Activated naive CD4-positive, alpha-beta T cell treated with anti-CD3 and anti-CD28 coated beads for 36 hours (primary cell): ENCODE measurements at places on chromosomes 11 and 22.

DNA sequence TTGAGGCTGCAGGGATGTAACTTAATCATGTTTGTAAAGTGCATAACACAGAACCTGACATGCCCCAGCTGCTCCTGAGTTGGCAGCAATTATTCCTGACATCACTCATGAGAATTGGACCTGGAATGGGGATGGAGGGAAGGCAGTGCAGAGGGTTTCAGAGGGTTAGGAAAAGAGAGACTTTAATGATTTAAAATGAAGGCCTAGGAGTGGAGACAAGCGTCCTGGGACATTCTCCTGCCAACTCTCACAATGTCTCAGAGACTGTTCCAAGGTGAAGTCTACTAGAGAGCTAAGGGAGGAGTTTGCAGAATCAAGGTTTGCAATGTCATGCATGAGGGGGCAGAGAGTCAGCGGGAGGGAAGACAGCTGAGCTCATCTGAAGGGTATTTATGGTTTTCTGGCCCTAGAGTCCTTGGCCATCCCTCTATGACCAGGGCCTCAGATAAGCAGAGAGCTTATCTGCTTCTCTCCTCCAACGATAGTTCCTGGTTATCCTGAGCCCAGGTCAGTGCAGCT lies 36.9 kb downstream of the GGTLC2 start:
- no peak for DNase-seq

GRCh38 chr11:72621008-72621610 lies 53.1 kb downstream of the PDE2A start:
- peak; percentile 36 for DNase-seq

- no peak for DNase-seq
These were observed 67.2 kb downstream of the PRCP start for GRCh38 chr11:82832983-82833382.

DNA sequence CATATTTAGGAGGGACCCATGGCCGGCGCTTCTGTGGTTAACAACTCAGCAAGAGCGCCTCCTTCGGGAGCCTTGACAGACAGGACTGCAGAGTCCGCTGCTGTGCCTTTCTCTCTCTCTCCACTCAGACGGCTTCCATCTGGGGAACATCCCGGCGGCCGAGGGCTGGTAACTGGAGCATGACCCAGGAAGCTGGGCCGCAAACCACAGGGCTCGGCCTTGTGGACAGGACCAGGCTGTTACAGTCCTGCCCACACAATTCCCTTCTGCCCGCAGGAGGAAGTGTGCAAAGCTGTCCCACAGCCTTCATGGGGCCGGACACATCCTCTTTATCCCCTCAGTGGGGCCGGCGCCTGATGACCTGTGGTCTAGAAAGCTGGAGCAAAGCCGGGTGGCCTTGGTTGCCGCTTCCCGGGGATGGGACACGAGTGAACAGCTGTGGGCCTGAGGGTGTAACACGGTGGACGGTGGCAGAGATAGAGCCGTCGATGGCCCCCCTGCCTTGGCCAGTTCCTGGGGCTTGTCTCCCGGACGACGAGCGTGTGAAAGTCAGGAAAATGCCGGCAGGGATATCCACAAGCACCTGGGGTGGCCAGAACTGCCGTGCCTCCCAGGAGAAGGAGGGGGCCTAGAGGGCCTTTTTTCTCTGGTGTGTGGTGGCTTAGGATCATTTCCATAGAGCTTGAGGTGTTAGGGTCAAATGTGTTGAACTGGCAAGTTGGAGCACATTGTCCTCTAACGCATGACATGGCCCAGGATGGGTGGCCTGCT lies 50.1 kb downstream of the FBLN1 start:
- no peak for DNase-seq

GRCh38 chr22:25990940-25991339 lies 178.3 kb upstream of the SEZ6L start:
- no peak for DNase-seq

- no peak for DNase-seq
These were observed 23.8 kb downstream of the PACSIN2 start for GRCh38 chr22:42991010-42991651.

- no peak for DNase-seq
These were observed 8.6 kb downstream of the PPP6R3 start for GRCh38 chr11:68469122-68469521.

- DNase-seq = no peak
These were observed 12.4 kb downstream of the SHANK3 start for GRCh38 chr22:50684986-50685385.

DNA sequence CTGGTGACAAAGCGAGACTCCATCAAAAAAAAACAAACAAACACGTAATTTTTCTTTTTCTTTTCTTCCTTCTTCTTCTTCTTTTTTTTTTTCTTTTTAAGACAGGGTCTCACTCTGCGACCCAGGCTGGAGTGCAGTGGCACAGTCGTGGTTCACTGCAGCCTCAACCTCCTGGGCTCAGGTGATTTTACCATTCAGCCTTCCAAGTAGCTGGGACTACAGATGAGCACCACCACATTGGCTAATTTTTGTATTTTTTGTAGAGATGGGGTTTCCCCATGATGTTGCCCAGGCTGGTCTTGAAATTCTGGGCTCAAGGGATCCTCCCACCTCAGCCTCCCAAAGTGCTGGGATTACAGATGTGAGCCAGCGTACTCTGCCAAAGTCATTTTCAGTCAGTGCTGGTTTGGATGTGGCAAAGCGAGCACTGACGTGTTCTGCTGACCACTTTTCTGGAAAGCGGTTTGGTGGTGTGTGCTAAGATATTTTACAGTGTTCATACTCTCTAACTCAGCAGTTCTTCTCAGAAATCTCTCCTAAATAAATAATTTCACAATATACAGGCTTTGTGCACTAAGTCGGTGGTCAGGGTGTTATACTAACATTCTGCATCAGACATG lies 10.7 kb downstream of the FAM118A start:
- DNase-seq = no peak

DNA sequence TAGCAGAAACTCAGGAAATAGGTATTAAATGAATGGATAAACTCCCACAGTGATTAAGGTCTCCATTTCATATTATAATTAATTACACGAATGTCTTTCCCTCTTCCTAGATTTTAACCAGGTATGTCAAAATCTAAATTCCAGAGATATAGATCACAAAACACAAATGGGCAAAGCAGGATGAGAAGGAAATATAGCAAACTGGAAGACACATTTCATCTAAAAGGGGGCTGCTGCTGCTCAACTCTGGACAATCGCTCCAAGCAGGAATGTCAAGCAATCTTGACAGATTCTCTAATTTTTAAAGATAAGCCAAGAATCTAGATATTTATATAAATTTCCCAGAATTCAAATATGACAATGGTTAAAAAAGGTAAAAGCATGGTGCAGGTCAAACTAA lies 554.2 kb upstream of the CCDC90B start:
- no peak for DNase-seq

GRCh38 chr11:116689413-116690127 lies 83.2 kb downstream of the BUD13 start:
- DNase-seq = no peak

- DNase-seq = no peak
These were observed 48.8 kb downstream of the ACAT1 start for GRCh38 chr11:108170184-108170583.
